ENCODE measurements at places on chromosomes 16 and 17.

DNA sequence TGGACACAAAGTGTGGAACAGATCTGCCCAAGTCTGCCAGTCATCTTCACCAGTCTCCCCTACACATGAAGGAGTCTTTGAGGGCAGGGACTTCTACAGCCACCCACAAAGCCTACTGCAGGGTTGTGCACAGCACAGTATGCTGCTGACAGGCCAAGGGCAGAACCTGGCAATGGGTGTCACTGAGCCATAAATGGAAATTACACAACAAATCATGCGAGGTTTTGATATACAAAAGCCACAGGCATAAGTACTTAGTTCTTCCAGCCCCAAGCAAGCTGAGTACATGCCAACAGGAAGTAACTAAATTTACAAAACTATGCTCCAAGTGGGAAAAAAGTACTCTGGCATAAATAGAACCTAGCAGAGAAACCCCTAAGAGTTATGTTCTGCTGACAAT is 7.8 kb upstream of the PSMC3IP start:
- DNase-seq: no peak

GRCh38 chr16:16930309-16931000 is 540.3 kb downstream of the XYLT1 start:
- DNase-seq: no peak

DNA sequence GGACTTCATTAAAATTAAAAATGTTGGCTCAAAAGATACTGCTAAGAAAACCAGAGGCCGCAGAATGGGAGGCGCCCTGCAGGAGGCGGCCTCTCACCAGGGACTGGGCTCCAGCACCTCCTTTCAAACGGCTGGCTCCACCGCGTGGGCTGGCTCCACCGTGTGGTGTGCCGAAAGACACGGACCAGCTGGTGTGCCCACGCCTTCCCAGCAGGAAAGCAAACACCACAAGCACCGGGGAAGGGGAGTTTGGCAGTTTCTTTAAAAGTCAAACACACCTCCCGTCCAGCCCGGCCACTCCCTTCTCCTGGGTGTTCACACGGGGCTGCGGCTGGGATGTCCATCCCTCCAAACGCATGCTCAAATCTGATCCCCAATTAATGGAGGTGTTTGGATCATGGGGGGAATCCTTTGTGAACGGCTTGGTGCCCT is 13.9 kb downstream of the HAGH start:
- no peak for DNase-seq

GRCh38 chr17:72236980-72237633 is 116.3 kb downstream of the SOX9 start:
- DNase-seq: no peak
